ENCODE measurements at places on chromosomes 12 and 14. TPM values are rescaled to one million over a fixed set of nuclear protein-coding genes. Genes with fewer than 3 reads are reported as not detected.

The GDF3 gene
- not detected for total RNA-seq

The AKAP5 gene
- 0.90 TPM for total RNA-seq

The CD69 gene
- total RNA-seq = 111 TPM

The KCNK10 gene
- not detected for total RNA-seq

The RBP5 gene
- total RNA-seq = not detected

The RERG gene
- not detected for total RNA-seq

The OVCH1 gene
- not detected for total RNA-seq

The GXYLT1 gene
- total RNA-seq = 10.5 TPM

The ACSM4 gene
- total RNA-seq = not detected

The OTX2 gene
- total RNA-seq = not detected

The SOX5 gene
- total RNA-seq = 2.1 TPM

The CABP1 gene
- 0.16 TPM for total RNA-seq

The KRT6A gene
- not detected for total RNA-seq

All from activated CD4-positive, alpha-beta T cell treated with anti-CD3 and anti-CD28 coated beads, Interleukin-2, amount 10 ng/mL, durations not matched to agents 24 days and 14 days (primary cell).